Hematopoietic multipotent progenitor cell treated with erythropoietin and hydrocortisone succinate and interleukin-3 and kit ligand, for 6 days (in vitro differentiated cells): ENCODE measurements at places on chromosomes 3 and 15.

GRCh38 chr15:62449638-62450037 is 284.6 kb upstream of the C2CD4B start:
- DNase-seq: no peak

DNA sequence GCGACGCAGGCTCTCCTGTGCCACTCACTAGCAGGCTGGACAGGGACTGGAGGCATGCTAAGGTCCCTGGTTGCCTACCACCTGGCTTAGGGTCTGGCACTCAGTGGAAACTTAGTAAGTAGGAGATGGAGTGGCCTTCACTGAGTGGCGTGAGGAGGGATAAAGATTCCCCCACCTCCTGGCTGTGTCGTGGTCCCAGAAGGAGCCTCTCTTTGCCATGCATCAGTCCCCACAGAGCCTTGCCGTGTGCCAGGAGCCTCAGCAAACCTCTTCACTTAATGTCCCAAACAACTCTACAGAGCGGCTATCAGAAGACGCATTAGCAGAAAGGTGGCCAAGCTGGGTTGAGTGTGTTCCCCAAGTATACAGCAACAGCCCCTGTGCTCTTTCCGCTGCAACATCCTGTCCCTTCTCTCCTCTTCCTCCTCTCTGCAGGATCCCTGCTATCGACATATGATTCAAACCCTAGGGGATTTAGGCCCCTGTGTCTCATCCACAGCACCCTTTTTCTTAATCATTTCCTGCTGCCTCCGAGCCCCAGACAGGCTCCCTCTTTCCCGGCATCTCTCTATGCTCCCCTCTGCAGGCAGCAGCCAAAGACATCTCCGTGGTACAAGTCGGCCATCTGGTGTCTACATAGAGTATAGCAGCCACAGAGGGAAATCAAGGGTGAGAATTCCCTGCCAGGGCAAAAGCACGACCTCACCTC is 66.7 kb downstream of the SLC6A1 start:
- DNase-seq: peak; percentile 72

- no peak for DNase-seq
Observed at GRCh38 chr15:43232289-43232874, 11.6 kb upstream of the EPB42 start.

- DNase-seq: peak; percentile 97
Observed at GRCh38 chr3:196127308-196128040, 45.6 kb upstream of the TFRC start.

DNA sequence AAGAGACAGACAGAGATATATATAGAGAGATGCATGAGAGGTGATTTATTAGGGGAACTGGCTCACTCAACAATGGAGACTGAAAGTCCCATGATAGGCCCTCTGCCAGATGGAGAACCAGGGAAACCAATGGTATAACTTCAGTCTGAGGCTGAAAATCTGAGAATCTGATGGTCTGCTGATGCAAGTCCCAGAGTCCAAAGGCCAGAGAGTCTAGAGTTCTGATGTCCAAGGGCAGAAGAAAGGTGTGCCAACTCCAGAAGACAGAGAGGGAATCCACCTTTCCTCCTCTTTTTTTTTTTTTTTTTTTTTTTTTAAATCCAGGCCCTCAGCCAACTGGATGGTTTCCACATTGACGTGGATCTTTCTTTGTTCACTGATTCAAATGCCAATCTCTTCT is 197.9 kb upstream of the MEIS2 start:
- DNase-seq: no peak

GRCh38 chr3:83523470-83524073 is 1435.2 kb upstream of the CADM2 start:
- DNase-seq: peak; percentile 80

DNA sequence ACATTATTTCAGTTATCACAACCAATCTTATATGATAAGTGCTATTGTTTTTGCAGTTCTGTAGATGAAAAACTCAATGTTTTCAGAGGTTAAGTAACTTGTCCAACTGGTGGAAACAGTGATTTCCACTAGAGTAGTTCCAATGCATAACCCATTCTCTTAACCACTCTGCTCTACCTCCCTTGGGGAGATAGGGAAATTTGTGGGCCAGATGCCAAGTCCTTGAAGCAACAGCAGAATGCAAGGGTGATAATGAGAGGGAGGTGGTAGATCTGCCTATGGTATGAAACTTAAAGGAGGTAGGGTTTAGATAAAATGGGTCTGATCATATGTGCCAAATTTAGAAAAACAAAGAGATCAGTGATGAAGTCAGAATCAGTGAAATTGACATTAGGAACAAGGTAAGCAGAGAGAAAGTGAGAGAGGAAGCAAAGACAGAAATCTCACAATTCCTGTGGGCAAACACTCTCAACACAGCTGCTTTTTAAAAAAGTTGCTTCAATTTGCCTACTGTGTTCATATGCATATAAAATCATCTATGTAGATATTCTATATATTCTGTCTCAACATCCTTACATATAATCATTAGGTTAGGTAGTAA is 50.5 kb upstream of the UBP1 start:
- peak; percentile 89 for DNase-seq

DNA sequence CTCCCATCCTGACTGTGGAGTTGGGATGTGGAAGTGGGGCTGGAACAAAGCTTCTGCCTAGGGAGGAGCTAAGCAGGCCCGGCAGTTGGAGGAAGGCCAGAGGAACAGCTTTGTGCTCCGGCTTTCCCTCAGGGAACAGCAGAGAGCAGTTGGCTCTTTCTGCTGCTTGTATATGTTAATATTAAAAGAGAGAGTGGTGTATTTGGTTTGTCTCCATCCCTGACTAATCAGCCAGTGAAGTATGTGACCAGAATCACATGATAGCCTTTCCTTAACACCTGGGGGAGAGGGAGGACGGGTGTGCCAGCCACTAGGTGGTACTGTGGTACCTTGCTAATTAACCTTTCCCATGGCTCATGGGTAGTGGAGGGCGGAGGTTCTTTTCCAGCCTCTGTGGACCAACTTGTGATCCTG is 10.0 kb downstream of the EIF2B5 start:
- DNase-seq: peak; percentile 56

- DNase-seq: no peak
Observed at GRCh38 chr3:35744419-35744818, 105.1 kb downstream of the ARPP21 start.

- DNase-seq: no peak
Observed at GRCh38 chr3:38605981-38606380, 43.5 kb downstream of the SCN5A start.

GRCh38 chr3:112579697-112580096 is 17.9 kb downstream of the SLC35A5 start:
- DNase-seq: no peak

GRCh38 chr15:98408231-98408630 is 240.1 kb upstream of the IGF1R start:
- DNase-seq: no peak

- DNase-seq: no peak
Observed at GRCh38 chr3:116265320-116265695, 180.0 kb downstream of the LSAMP start.

- no peak for DNase-seq
Observed at GRCh38 chr3:116391296-116392201, 53.7 kb downstream of the LSAMP start.

- DNase-seq: no peak
Observed at GRCh38 chr3:16498130-16498890, 15.2 kb downstream of the RFTN1 start.

GRCh38 chr3:66609660-66610561 is 109.1 kb upstream of the LRIG1 start:
- no peak for DNase-seq

GRCh38 chr3:79202471-79203143 is 565.2 kb downstream of the ROBO1 start:
- no peak for DNase-seq

- DNase-seq: no peak
Observed at GRCh38 chr3:46553154-46553553, 12.9 kb downstream of the LRRC2 start.

DNA sequence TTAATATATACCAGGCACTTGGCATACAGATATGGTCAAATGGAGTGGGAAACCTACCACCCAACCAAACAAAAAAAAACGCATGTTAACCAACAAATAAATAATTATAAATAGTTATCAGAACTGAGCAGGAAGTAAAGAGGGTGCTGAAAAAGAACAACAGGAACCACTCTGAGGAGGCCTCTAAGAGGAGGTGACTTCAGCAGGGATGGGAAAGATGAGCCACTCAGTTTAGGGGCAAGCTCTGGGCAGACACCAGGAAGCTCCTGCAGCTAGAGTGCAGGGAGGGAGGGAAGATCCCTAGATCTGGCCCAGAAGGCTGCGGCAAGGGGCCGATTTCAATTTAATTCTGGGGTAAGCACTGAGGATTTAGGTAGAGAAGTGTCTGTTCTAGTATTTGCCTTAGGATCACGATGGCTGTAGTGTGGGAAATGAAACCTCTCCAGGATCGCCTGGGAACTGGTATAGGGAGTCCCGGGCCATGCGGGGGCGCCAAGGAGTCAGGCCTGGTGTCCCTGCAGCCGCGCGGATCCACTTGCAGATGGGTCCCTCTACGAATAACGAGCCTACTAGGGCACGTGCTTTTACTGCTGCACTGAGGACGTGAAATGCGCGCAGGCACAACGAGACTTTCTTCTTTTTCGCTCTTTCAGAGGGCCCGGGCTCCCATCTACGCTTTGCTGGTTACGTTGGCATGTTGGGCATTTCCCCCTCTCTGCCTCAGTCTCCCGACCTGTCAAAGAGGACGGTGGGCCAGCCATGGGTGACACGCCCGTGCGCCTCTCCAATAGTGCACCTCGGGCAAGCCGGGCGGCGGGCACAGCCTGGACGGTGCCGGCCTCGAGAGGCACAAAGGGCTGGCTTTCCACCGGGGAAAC is 1.5 kb upstream of the LIMD1 start:
- DNase-seq: peak; percentile 95

DNA sequence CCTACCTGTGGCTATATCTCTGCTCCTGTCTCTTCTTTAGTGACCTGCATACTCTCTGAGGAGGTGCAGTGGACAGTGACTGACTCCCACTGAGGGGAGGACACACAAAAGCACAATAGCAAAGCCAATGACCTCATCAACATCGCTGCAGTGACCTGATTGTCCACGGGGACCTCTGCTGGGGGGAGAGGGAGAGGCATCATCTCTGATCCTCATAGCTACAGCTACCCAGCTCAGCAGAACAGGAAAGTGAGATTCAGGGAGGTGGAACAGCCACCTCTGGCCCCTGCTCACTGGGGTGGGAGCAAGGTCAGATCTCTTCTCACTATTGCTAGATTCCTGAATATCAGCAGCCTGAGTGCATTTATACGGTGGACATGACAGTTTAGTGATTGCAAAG is 179.2 kb downstream of the ATP10A start:
- no peak for DNase-seq

DNA sequence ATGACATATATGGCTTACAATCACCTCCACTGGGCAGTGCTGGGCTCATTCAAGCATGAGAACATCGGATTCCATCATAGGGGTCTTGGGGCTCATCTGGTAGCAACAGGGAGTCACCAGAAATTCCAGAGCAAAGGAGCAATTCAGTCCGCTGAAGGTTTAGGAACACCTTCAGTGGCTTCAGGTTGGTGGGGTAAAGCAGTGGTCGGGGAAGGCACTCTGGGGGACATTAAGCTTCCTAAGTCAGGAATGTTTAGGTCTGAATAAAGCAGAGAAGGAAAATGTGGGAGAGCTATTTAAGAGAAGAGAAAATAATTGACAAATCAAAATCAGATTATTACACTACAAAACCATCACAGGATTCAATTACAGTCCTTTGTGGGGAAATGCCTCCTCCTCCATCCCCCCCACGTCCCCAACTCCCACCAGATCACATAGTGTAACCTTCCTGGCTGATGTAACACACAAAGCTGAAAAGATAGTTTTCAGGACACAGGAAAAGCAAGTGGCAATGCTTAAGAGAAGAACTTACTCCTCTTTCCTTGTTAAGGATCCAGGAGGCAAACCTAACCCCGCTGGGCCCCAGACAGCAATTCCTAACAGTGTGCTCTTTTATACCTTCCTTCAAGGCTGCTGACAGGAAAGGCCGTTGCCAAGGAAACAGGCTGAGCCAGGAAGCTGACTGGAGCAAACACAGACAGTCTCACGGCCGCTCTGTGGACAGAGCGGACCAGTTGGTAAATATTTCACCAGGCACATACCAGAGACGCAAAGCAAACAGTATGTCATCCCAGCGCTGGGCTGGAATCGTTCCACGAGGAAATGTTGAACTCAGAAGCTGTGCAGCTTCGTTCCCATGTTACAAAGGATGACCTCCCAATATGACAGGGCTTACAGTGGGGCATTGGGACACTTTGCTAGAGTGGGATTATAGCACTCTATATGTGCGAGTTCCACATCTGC is 57.5 kb upstream of the LMCD1 start:
- DNase-seq: peak; percentile 7

DNA sequence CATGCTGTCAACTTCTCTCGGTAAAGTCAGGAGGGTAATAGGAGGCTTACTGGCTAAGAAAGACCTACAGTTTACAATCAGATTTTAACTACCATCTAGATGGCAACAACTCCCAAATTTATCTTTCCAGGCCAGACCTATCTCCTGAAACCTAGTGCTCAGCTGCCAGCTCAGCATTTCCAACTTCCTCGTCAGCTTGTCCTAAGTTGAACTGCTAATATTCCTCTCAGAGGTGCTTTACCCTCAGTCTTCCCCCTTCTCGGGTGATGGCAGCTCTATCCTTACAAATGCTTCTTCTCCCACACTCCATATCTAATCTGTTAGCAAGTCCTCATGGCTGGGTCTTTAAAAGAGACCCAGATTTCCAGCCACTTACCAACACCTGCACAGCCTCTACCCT is 36.9 kb upstream of the UBE2E2 start:
- DNase-seq: no peak

- no peak for DNase-seq
Observed at GRCh38 chr15:47756872-47757271, 39.6 kb downstream of the SEMA6D start.

GRCh38 chr15:40104865-40105516 is 3.7 kb downstream of the BMF start:
- peak; percentile 94 for DNase-seq

DNA sequence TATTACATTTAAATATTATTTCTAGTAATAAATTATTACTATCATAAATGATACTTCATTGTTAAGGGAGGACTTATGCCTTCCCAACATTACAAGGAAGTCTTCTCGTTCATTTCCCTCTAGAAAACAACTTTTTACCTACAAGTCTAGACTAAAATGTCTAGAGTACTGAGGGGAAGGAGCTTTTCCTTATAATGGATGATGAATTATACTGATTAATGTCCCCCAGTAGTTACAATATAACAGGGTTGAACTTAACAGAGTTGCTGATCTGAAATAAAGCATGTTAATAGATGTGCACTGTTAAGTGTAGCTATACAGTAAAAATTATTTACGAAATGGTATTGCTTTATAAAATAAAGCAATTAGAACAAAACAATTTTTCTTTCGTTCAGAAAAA is 2.7 kb upstream of the MNS1 start:
- DNase-seq: no peak

DNA sequence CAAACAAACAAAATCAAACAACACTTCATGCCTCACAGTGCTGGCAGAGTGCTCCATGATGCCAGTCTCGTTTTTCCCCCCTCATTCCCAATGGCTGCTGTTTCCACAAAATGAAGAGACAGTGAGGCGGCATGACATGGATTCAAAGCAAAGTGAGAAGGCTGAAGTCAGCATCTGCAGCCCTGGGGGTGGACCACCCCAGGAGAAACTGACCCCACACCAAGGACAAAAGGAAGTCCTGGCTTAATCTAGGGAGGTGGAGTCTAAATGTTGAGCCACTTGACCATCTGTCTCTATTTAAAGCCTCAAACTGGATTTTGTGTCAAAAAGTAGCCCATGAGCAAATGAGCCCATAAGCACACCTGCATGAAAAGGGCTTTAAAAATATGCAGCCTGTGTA is 151.2 kb upstream of the RORA start:
- DNase-seq: no peak

- peak; percentile 8 for DNase-seq
Observed at GRCh38 chr15:44340410-44340809, 51.9 kb downstream of the GOLM2 start.

- peak; percentile 51 for DNase-seq
Observed at GRCh38 chr3:12353796-12354525, 65.1 kb downstream of the PPARG start.
